ENCODE measurements at places on chromosomes 16 and 17. TPM values are rescaled to one million over a fixed set of nuclear protein-coding genes. Genes with fewer than 3 reads are reported as not detected.

Gene CTRB2
- total RNA-seq = not detected

Gene C17orf113
- 3.7 TPM for total RNA-seq

- DNase-seq = no peak
Observed at GRCh38 chr16:50765260-50765659, 23.4 kb downstream of the CYLD start.

DNA sequence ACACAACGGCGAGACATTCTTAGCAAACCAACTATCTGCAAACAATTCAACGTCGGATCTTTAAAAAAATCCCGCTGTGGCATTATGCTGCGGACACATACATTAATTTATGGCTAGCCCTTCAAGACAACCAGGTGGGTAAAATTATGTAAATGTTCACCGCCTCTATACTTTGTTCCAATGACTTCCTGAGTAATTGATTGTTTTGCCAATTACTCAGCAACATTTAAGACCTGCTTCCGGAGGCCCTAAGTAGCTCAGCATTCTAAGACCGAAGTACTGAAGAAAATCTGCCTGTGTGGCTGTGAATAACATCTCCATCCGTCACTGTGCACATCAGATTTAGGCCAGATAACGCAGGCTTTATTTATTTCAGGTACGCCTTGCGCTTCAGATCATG, 23.3 kb downstream of the QPRT start:
- DNase-seq = no peak

DNA sequence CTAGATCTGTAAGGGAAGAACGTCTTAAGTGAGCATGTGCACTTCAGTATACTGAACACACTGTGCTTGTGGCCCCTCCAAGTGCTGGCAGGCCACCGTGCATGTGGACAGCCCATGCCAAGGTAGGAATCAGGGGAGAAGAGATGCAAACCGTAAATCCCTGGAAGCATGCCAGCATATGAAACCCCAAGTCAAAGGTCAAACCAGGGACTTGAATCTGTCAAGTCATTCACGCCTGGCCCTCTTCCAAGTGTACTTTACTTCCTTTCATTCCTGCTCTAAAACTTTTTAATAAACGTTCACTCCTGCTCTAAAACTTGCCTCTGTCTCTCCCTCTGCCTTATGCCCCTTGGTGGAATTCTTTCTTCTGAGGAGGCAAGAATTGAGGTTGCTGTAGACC, 2.8 kb upstream of the ATXN2L start:
- no peak for DNase-seq

Gene MT2A
- total RNA-seq = 1.6 TPM

Gene GP1BA
- total RNA-seq = not detected

Gene TIMP2
- total RNA-seq = 33.8 TPM

- DNase-seq = no peak
Observed at GRCh38 chr16:11107780-11108465, 148.1 kb downstream of the SOCS1 start.

- DNase-seq = no peak
Observed at GRCh38 chr16:66746682-66747081, 4.7 kb downstream of the DYNC1LI2 start.

DNA sequence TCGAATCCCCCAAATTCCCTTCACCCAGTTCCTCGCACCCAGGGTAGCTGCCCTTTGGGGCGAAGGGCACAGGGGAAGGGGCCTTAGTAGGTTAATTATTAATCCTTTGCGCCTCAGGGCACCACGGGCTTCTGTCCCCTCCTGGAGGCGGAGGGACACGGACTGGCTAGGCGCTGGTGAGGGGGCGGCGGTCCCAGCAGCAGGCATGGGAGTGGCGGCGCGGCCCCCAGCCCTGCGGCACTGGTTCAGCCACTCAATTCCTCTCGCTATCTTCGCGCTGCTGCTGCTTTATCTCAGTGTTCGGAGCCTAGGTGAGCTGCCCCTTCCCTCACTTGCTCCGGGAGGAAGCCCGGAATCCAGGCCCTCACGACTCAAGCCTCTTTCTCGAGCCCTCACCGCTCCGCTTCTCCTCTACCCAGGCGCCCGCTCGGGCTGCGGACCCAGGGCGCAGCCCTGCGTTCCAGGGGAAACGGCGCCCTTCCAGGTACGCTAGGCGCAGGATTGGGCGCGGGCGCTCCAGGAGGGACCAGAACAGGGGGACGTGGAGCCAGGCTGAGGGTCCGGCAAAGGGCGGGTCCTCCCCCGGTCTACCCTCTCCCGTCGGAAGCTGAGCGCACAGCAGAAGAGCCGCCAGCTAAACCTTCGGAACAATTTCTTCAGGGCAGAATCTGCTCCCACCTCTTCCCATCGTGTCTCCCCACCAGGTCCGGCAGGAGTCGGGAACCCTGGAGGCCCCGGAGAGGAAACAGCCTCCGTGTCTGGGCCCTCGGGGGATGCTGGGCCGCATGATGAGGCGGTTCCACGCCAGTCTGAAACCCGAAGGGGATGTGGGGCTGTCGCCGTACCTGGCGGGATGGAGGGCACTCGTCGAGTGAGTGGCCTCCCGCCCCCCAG, at the start of gene GLTPD2:
Gene GLTPD2, plus strand, starts transcription at position 158 of the 894 bp plus-strand sequence. Its CDS starts 48 bp downstream, at position 206.
- DNase-seq = no peak

DNA sequence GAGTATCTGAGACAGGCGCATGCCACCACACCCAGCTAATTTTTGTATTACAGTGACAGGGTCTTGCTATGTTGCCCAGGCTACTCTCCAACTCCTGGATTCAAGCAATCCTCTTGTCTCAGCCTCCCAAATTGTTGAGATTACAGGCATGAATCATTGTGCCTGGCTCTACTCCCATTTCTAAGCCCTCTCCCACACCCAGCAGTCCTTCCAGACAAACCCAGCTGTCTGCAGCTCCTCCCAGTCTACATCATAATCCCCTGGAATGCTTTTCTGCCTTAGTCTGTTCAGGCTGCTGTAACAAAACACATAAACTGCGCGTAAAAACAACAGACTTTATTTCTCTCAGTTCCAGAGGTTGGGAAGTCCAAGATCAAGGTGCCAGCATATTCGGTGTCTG, 144.5 kb downstream of the GRIN2A start:
- DNase-seq = no peak

Gene TMC5
- total RNA-seq = 0.41 TPM

DNA sequence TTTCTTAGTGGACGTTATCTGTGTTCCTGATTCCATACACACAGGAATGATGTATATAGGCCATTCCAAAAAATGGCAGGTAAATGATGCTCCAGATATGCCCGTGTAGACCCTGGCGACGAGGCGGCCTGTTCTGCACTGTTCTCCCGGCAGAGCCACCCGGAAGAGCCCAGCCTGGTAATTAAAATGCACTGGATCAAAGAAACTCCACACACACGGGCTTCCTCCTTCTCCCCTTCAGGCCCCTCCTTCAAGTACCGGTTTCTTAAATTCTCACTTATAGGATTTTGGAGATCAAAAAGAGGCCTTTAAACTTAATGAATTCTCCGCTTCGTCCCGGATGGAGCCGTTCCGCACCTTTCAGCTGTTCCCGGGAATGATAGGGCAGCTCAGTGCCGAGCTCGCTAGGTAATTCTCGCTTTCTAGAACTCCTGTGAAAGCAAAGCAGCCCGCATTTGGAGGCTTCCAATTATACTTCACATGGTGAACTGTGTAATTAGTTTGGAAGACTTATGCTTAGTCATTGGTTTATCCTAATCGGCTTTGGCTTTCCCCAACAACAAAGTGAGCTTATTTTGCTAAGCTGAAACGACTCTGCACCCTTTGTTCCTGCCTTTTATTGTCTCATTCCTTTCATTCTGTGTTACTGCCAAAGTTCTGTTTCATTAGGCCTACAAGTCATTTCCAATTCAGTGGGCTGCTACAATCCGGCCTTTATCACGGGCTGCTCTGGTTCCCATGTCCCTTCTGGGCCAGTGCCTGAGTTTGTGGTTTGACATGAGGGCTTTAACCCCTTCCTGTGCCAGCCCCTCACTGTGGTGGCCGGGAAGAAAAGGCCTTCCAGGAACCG, 150.0 kb downstream of the MSI2 start:
- DNase-seq = peak; percentile 24

- no peak for DNase-seq
Observed at GRCh38 chr17:43917016-43917347, 9.6 kb upstream of the MPP2 start.

Gene CHCT1
- total RNA-seq = not detected

Gene ZNF785
- 18.3 TPM for total RNA-seq

- DNase-seq = no peak
Observed at GRCh38 chr16:79419148-79419547, 181.4 kb downstream of the MAF start.

Gene LGALS9B
- not detected for total RNA-seq

- DNase-seq = no peak
Observed at GRCh38 chr17:69733171-69734012, 318.9 kb downstream of the MAP2K6 start.

GRCh38 chr16:20949660-20950059, 49.1 kb downstream of the LYRM1 start:
- DNase-seq = no peak

- DNase-seq = no peak
Observed at GRCh38 chr17:12282056-12282455, 261.4 kb downstream of the MAP2K4 start.

DNA sequence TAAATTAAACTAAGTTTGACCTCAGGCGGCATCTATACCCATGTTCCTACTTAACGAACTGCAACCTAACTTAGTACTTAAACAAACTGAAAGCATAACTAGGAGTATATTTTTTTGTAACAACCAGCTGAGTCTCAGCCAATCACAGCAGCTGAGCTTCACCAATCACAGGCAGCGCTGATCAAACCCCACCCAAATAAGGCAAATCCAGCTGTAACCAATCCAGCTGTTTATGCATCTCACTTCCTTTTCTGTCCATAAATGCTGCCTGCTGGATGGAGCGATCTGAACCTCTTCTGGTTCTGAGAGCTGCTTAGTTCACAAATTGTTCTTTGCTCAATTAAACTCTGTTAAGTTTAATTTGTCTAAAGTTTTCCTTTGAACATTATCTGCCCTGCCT, 131.3 kb downstream of the PMP22 start:
- DNase-seq = no peak

- peak; percentile 45 for DNase-seq
Observed at GRCh38 chr17:17535957-17536356, 39.8 kb upstream of the RASD1 start.

DNA sequence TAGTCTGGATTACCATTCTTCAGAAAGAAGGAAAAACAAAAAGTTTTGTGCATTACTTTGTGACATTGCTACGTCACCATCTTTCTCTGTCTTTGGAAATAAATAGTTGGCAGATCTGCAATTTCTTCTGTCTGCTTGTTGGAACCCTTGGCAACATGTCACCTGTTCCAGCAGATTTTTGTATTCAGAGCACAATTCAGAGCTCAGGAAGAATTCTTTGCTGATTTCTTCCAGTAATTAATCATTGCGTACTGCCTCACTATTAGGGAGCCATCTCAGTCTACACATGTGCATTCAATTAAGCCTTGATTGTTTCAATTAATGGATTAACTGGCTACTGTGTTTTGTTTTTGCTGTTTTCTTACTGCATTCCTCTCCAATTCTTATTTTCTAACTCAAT, 467.2 kb downstream of the CDH8 start:
- DNase-seq = no peak

DNA sequence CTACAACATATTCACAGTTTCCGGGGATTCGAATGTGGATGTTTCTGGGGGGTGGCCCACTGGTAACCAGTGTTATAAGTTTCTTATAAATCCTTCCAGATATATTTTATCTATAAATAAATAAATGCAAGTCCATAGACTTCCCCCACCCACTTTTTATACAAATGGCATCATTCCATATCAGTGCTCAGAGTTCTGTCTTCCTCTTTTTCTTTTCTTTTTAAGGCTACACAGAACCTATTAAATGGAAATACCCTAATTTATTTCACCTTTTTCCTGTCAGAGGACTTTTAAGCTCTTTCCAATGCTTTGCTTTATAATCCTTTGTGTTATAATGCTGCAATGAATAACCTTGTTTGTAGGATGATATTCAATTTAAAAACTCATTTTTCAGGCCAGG, 3.8 kb downstream of the LGALS9 start:
- no peak for DNase-seq

GRCh38 chr16:70250748-70251628, 752 bp downstream of the EXOSC6 start:
- peak; percentile 59 for DNase-seq

GRCh38 chr17:1001640-1002411, 4.9 kb downstream of the TIMM22 start:
- no peak for DNase-seq

- DNase-seq = no peak
Observed at GRCh38 chr16:16009401-16009800, 60.0 kb downstream of the ABCC1 start.

DNA sequence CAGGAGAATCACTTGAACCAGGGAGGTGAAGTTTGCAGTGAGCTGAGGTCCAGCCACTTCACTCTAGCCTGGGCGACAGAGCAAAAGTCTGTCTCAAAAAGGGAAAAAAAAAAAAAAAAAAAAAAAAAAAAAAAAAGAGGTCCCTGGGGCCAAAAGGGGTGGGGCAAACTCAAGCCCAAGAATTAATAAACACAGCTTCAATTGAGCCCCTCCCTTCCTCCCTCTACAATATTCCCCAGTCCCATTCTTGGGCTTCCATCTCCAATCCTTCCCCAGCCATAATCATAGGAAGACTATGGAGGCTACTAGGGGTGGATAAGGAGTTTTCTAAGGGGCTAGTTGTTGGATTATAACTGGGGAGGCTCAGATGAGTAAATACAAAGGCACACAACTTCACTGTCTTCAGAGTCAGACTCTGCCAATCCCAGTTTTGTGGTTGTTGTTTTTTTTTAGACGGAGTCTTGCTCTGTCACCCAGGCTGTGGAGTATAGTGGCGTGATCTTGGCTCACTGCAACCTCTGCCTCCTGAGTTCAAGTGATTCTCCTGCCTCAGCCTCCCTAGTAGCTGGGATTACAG, 9.5 kb downstream of the CAVIN1 start:
- DNase-seq = no peak

DNA sequence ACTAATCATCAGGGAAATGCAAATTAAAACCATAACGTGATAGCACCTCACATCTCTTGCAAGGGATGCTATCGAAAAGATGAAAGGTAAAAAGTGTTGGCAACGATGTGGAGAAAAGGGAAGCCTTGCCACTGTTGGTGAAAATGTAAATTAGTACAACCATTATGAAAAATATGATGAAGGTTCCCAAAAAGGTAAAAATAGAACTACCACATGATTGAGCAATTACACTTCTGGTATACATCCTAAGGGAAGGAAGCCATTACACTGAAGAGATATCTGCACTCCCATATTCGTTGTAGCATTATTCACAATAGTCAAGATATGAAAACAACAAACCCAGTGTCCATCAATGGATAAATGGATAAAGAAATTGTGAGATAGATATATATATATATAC, 21.5 kb downstream of the ABCA10 start:
- DNase-seq = no peak

- no peak for DNase-seq
Observed at GRCh38 chr16:89581045-89581695, 5.6 kb downstream of the CPNE7 start.
